ENCODE measurements at places on chromosomes 12 and 14.

GRCh38 chr12:132429946-132430643, 59.9 kb upstream of the FBRSL1 start:
- no peak for DNase-seq

- DNase-seq, result no peak
Observed at GRCh38 chr12:115421350-115421749, 737.4 kb upstream of the TBX3 start.

DNA sequence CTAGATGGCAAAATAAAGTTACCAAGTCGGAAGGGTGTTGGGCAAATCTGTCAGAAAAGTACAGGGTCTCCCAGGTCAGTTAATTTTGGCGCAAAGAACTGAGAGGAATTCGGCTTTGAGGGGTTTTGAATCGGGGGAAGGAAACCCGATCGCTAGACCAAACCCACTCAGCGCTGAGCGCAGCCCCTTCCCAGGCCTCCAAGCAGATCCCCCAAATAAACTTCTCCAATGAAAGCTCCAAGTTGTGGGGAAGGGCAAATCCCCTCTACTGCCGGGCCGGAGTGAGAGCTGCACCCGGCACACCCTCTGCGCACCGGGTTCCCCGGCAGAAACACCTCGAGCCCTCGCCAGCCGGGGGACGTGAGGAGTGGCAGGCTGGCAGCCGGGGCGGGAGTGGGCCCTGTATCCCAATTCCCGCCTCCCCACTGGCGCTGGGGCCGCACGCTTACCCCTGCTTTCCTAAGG, 441 bp downstream of the E2F7 start:
- DNase-seq, result no peak

DNA sequence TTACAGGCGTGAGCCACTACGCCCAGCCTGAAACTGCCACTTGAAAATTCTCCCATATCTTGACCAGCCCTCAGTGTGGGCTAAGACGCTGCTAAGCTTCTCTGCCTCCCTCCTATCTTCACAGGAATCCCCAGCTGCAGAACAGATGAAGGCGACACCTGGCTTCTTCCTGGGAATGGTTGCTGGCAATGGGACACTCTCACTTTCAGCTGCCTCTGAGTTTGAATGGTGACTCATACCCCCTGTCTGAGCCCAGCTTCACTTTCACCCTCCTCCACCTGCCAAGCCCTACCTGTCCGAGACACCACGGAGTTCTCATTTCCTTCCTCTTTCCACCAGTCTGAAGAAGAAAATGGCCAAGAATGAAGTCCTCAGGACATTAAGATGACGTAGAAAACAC, 18.3 kb upstream of the VASH1 start:
- DNase-seq, result no peak

DNA sequence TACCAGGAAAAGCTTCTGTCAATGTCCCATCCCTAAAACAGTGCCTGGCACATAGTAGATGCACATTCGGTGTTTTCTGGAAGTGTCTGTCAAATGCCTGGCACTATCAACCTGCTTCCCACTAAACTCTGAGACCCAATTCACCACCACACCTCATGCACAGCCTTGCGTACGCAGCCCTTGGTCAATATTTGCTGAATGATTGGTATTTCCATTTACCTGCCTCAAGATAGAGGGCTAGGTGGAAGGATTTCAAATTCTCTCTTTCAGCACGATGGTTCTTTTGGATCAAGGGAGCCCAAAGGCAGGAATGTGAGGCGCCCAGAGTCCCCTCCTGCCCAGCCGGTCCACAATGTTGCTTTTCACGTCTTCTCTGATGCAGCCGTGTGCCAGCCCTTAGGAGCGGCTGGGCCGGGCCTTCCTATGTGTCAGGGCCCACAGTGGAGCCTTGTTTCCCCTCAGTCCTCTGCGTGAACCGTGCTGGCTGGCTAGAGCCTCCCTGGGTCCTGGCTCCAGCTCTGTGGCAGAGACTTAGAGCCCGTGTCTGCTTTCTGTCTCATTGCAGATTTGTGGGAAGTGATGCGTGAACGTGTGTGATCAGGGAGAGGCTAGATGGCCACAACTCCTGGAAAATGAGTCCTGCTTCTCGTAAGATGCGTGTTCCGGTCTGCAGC, 99.9 kb upstream of the RFLNA start:
- DNase-seq, result no peak

- DNase-seq, result no peak
Observed at GRCh38 chr14:42110167-42110566, 503.5 kb downstream of the LRFN5 start.

DNA sequence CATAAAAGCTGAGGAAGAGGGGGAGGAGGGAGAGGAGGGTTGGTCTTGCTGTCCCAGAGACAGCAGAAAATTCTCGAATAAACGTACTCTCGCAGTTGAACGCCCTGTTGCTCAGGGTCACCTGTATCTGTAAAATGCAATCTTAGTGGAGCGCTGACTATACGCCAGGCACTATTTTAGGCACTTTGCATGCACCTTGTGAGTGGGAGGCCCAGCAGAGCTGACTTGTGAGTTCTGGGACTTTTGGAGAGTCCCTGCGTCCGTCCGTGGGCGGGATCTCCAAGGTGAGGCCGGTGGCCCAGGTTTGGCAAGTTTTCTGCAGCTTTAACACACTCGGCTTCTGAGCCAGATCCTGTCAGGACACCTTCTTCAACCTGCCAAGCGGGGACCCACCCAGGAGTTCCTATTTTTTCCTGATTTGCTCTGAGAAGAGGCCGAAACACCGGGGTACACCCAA, 32.5 kb upstream of the PLEKHG6 start:
- no peak for DNase-seq

DNA sequence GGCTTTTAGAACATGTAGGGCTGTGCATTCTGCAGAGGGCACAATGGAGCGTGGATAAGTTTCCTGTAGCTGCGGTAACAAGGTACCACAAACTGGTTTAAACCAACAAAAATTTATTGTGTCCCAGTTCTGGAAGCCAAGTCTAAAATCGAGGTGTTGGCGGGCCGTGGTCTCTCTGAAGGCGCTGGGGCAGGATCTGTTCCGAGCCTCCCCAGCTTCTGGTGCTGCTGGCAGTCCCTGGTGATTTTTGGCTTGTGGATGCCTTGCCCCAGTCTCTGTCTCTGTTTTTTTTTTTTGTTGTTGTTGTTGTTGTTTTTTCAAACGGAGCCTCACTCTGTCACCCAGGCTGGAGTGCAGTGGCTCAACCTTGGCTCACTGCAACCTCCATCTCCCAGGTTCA, 77.5 kb downstream of the ACACB start:
- DNase-seq, result no peak

- DNase-seq, result no peak
Observed at GRCh38 chr12:18139989-18140596, 50.1 kb upstream of the RERGL start.

GRCh38 chr12:130983328-130984017, 29.8 kb downstream of the ADGRD1 start:
- DNase-seq, result no peak

GRCh38 chr14:99213101-99213500, 58.9 kb downstream of the BCL11B start:
- no peak for DNase-seq

DNA sequence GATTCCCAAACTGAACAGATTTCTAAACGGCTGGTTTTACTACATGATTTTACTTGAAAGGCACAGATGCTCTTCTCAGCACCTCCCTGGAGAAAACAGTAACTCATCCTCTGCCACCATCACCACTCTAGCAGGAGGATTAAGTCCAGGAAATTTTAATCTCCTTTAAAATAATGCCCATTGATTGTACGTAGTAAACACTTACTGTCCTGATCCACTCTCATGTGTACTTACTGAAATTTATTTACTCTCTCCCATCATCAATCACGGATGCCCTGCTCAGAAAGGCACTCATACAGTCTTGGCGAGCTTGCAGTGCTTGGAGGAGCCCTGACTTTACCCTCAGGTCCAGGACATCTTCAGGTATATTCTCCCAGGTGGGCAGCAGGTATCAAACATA, 239.8 kb upstream of the EGLN3 start:
- DNase-seq, result no peak

GRCh38 chr12:58288190-58288589, 346.8 kb downstream of the ATP23 start:
- DNase-seq, result no peak
